ENCODE measurements at places on chromosomes 1 and 21.

DNA sequence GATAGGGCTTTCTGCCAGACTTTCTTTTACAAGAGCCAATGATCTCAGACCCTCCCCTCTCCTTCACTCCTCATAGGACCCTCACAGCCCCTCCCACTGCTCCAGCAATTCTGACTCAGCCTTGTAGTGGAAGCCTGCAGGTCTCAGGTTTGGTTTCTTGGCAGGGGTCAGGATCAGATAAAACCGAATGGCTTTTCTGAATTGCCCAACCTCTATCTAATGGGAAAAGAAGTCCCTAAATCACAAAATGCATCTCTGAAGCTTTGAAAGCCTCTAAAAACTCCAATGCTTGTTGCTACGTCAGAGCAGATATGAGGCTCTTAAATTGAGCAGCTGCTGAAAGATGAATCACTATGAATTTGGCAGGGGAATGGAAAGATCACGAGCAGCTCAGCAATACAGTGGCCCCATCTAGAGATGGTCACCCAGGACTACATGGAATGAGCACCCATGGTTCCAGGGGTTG lies 74.5 kb downstream of the NID1 start:
- no peak for DNase-seq

GRCh38 chr1:225617956-225618355 lies 35.0 kb downstream of the ENAH start:
- DNase-seq, result no peak

- no peak for DNase-seq
These were observed 86.2 kb downstream of the UBR4 start for GRCh38 chr1:19123837-19124236.

GRCh38 chr1:67169496-67169895 lies 3.2 kb downstream of the IL23R start:
- no peak for DNase-seq

- DNase-seq, result no peak
These were observed 26.8 kb downstream of the SLC19A1 start for GRCh38 chr21:45515241-45516061.

- no peak for DNase-seq
These were observed 363.7 kb downstream of the NEGR1 start for GRCh38 chr1:71918630-71919029.

- DNase-seq, result no peak
These were observed 56.3 kb upstream of the DISP3 start for GRCh38 chr1:11422686-11423085.

GRCh38 chr1:4978660-4979390 lies 324.4 kb downstream of the AJAP1 start:
- DNase-seq, result no peak

- no peak for DNase-seq
These were observed 5.2 kb upstream of the FAM89A start for GRCh38 chr1:231045286-231045685.

DNA sequence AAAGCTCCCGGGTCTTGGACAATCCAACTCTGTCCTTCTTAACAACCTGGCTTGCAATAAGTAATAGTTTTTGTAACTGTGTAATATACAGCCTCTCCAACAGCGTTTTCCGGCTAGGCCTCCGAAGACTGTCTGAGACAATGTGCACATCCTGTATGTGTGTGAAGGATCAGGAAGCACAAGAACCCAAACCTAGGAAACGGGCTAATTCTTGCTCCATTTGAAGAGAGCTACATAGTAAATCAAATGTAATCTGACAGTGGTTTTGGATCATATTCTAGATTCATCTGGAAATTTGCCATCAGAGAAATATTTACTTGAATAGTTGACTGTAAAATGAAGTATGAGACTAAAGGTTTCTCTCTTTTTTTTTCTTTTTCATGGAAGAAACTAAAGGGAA lies 1.2 kb downstream of the GPR52 start:
- no peak for DNase-seq
